Endothelial cell of umbilical vein (primary cell): ENCODE measurements at places on chromosomes 12 and 14. TPM values are rescaled to one million over a fixed set of nuclear protein-coding genes. Genes with fewer than 3 reads are reported as not detected.
A peak's percentile ranks its signal among the peaks of the same experiment; 100 is the strongest.

DNA sequence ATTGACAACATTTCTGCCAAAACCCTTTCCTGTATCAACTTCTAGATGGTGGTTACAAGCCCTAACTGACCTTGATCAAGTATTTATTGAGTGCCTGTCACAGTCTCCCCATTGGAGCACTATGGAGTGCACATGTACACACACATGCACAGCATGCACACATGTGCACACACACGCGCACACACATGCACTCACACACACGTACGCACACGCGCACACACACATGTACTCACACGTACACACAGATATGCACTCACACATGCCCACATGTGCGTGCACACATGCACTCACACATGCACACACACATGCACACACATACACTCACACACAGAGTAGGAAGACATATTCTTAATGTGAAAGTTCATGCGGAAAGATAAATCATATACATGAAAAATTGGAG lies 43.7 kb downstream of the MYRFL start:
- no peak for DNase-seq

GRCh38 chr12:51311389-51311788 lies 12.6 kb downstream of the BIN2 start:
- DNase-seq = no peak

- DNase-seq = no peak
Observed at GRCh38 chr12:110776410-110776809, 33.7 kb upstream of the PPP1CC start.

- no peak for DNase-seq
Observed at GRCh38 chr12:127548123-127548553, 718.8 kb upstream of the TMEM132C start.

DNA sequence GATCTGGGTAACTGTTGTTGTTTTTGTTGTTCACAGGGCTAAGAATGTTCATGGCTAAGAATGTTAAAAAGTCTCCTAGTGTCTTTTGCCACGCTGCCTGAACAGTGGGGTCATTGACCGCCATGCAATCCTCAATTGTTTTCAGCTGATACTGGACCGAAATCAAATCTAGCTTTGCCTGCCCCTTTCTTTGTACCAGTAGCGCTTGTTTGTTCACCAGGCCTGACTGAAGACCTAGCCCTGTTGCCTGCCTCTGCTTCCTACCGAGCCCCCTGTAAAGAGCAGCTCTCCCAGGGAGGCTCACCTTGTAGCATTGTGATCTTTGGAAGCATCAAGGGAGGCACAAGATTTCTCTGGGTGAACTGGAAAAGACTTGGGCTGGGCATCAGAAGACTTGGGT lies 6.7 kb downstream of the PSEN1 start:
- no peak for DNase-seq

- DNase-seq = peak; percentile 4
Observed at GRCh38 chr12:100824476-100824875, 29.9 kb downstream of the ANO4 start.

- DNase-seq = no peak
Observed at GRCh38 chr14:103728721-103729120, 13.1 kb downstream of the ZFYVE21 start.

DNA sequence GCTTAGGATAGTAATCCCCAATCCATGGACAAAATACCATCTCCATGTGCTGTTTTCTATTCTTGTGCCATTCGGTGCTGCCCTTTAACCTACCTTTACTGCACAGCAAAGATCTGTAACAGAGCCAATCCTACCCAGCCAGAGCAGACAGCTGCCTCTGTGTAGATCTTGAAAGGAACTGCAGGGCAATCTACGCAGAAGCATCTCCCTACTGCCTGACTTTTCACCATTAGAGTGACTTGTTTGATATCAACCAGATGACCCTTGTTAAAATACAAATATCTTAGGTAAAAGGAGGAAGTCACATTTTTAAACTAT lies 33.9 kb upstream of the PPM1A start:
- DNase-seq = no peak

DNA sequence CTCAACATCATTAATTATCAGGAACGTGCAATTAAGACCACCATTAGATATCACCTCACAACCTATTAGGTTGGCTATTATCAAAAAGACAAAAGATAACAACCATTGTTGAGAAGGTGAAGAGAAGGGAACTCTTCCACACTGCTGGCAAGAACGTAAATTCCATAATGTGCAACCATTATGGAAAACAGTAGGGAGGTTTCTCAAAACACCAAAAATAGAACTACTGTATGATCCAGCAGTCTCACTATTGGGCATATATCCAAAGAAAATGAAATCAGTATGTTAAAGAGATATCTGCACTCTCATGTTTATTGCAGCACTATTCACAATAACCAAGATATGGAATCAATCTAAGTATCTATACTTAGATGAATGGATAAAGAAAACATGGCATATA lies 51.6 kb upstream of the OR4E1 start:
- no peak for DNase-seq

DNA sequence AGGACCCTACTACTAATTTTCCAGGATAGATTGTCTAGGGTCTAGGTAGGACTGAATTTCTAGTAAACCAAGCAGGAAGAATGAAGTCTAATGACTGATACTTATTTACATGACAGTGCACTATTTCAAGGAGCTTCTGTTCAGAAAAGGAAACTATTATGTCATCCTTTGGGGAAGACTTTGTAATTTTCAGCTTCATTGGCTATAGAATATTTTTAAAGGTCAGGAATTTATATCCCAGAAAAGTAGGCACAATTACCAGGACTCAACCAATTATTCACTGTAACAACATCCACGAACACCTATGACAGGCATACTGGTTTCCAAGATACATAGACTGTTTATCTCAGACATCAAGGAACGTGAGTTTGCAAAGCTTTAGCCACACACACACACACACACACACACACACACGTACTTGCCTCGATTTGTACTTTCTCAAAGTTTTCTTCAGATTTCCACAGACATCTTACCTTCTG lies 23.2 kb downstream of the OR6S1 start:
- DNase-seq = no peak

GRCh38 chr12:104656921-104657320 lies 200.2 kb downstream of the CHST11 start:
- DNase-seq = no peak

GRCh38 chr12:87704374-87704773 lies 324.8 kb downstream of the C12orf50 start:
- DNase-seq = no peak

DNA sequence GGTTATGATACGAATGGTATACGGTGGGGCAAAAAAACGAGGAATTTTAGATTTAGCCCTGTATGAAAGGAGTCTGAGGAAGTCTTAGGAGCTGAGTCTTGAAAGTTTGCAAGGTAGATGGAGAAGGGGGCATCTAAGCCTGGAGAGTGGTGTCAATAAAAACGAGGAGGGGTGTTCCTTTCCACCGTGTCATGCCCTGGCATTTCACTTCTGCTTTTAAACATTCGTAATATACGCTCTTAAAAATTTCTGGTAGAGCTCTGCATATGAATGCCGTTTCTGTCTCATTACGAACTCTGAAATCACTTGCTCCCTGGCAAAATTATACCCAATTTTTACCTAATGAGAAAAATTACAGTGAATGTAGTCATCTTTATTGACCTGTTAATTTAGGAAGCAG lies 170.2 kb downstream of the ERC1 start:
- no peak for DNase-seq

DNA sequence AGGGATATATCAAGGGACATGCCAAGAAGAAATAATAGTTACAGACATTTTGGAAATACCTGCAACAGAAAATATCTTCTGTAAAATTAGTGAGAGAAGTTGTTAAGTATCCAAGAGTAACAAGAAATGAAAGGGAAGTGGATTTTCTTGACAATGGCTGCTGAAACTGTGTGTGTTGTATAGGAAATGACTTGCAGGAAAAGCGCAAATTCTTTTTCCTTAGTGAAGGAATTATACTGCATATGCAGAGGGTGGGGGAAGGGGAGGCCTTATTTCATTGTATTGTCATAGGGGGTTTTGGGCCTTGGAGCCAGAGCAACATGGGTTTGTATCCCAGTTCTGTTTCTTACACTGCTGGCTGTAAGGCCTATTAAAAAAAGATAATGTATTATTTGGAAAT lies 84.4 kb upstream of the DDHD1 start:
- DNase-seq = peak; percentile 78

- DNase-seq = no peak
Observed at GRCh38 chr12:41962171-41962572, 182.5 kb downstream of the GXYLT1 start.

- peak; percentile 82 for DNase-seq
Observed at GRCh38 chr12:32332446-32332845, 66.9 kb upstream of the FGD4 start.

DNA sequence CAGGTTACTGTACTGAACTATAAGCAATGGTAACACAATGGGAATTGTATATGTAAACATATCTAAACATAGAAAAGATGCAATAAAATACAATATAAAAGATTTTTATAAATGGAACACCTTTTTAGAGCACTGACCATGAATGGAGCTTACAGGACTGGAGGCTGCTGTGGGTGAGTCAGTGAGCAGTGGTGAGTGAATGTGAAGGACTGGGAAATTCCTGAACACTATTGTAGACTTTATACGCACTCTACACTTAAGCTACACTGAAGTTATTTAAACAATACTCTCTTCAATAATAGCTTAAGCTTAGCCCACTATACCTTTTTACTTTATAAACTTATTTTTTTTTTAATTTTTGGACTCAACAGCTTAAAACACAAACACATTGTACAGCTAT lies 313.5 kb downstream of the KCNC2 start:
- no peak for DNase-seq

DNA sequence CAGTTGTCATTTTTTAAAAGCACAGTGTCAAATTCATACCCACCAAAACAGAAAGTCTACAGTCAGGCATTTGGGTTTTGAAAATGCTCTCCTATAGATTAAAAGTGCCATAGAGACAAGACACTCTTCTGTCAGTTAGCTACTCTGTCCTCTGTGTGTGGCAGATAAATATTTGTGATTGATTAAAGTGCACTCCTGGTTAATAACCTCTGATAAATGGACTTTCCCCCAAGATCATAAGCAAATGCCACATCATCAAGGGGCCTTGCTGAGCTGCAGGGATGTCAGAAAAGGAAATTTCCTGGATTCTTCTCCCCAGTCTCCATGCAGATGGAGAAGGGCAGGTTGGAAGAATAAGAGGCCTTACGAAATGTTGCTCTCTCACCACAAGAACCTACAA lies 1329.5 kb upstream of the TMEM132C start:
- DNase-seq = no peak

DNA sequence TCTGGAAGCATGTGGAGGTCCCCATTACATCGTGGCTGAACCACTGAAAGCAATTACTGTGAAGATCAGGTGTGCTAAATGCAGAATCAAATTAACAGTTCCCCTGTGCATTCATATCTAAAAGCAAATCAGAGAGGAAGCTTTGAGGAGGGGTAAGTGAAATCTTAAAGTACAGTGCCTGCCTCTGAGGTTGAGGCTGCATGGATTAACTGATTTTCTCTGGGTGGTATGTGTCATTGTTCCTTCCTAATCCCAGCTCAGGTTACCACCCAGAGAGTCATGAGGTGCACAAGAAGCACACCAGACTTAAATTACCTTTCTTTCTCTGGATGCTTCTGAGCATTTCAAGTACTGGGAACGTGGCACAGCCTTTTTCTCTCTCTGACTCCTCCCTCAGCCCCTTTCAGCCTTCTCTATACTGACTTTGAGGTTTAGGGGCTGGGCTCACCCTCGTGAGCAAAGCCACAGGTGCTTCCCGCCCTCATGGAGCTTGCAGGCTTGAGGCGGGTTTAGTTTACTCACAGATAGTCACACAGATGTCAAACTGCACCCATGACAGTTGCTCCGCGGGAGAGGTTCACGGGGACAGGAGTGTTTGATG lies 237.6 kb upstream of the CRY1 start:
- DNase-seq = no peak

GRCh38 chr14:53924753-53925152 lies 31.9 kb downstream of the BMP4 start:
- peak; percentile 88 for DNase-seq

DNA sequence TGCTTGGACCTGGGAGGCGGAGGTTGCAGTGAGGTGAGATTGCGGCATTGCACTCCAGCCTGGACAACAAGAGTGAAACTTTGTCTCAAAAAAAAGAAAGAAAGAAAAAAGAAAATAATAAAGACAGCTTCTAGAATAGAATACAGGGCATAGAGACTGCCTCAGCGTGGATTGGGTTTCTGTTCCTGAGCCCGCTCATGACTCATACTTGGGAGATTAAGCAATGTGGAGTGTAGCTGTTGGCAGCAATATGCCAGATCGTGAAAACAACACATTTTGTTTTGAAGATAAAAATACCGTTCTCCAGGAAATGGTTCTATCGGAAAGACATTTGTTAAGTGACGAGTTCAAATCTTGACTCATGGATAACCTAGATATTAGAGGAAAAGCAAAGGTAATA lies 67.2 kb downstream of the GLT1D1 start:
- no peak for DNase-seq

DNA sequence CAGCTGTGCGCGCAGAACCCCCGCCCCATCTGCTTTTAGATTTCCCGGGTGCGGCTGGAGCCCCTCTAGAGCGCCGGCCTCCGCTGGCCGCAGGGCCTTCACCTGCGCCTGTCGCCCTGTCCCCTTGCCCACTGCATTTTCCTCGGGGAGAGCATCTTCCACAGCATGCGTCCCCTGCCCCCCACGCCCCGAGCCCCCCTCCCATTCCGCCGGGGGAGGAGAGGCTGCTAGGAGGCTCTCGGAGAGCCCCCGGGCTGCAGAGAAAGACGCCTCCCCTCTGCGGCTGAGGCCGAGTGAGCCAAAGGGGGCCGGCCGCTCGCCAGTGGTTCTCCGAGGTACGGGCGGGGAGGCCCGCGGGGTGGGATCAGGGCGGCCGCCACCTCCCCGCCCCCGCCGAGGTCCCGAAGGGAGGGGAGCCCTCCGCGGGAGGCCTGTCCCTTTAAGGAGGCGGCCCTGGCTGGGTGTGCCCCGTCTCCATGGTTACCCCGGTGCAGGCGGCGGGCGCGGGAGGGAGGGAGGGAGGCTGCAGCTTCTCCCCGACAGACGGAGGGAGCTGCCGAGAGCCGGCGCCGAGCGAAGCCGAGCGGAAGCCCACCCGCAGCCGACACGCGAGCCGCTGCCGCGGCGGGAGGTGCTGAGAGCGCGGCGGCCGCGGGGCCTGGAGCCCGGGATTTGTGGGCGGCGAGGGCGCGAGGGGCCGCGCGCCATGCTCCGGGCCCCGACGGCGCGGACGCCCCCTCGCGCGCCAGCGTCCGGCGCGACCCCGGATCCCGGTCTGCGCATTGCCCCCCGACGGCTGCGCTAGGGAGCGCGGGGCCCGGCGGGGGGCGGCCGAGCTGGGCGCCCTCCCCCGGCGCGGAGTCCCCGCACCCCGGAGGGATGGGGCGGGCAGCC lies at the start of gene KCNH3:
Gene KCNH3, plus strand, starts transcription at position 521 of the 894 bp plus-strand sequence. CDS start 387 bp downstream, outside the sequence.
- DNase-seq = peak; percentile 29

GRCh38 chr12:11513288-11513687 lies 117.9 kb upstream of the PRB2 start:
- DNase-seq = no peak

CLEC4D gene
- not detected in 2 replicates for total RNA-seq

SNRPF gene
- total RNA-seq = 36.6 and 40.7 TPM in 2 replicates

IQSEC3 gene
- not detected in 2 replicates for total RNA-seq

GLS2 gene
- total RNA-seq = 0.33 TPM in 1 of 2 replicates, not detected in the other

COCH gene
- total RNA-seq = 0.88 and 1.9 TPM in 2 replicates

SERPINA9 gene
- total RNA-seq = not detected in 2 replicates

GPRC5A gene
- total RNA-seq = 17.6 and 22.7 TPM in 2 replicates

SPX gene
- not detected in 2 replicates for total RNA-seq

LRIG3 gene
- total RNA-seq = 42.9 and 55.5 TPM in 2 replicates

KLRC1 gene
- total RNA-seq = not detected in 2 replicates

PTGER2 gene
- total RNA-seq = not detected in 2 replicates

POTEM gene
- not detected in 2 replicates for total RNA-seq

MMAB gene
- total RNA-seq = 45.9 and 46.0 TPM in 2 replicates

ACVRL1 gene
- total RNA-seq = 404 and 427 TPM in 2 replicates

DIP2B gene
- total RNA-seq = 27.7 and 28.0 TPM in 2 replicates

CCDC177 gene
- total RNA-seq = not detected in 2 replicates
